ENCODE measurements at places on chromosomes 3 and 15.
A peak's percentile ranks its signal among the peaks of the same experiment; 100 is the strongest.

DNA sequence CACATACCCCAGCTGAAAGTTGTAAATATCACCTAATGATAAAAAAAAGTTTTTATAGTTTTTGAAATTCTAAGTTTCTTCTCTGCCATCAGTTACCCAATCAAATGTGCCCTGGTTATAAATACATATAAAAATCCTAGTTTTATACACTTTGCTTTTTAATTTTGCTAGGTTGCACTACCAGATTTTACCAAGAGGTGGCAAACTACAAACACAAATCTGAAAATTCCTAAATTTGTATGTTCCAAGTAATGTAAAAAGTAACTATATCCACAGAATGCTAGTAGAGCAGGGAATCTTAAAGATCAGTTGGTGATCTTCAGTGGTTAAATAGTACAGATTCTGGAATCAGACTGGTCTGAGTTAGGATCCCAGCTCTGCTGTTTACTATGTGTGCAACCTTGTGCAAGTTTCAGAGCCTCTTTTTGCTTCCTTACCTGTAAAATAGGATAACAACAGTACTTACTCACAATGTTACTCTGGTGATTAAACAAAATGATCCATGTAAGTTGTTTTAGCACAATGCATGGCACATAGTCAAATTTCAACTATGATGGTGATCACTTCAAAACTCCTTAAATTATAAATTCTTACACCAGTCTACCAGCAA is 11.0 kb downstream of the TRPM7 start:
- peak; percentile 36 for DNase-seq

GRCh38 chr15:62071711-62072308 is 5.0 kb downstream of the C2CD4A start:
- peak; percentile 29 for DNase-seq

DNA sequence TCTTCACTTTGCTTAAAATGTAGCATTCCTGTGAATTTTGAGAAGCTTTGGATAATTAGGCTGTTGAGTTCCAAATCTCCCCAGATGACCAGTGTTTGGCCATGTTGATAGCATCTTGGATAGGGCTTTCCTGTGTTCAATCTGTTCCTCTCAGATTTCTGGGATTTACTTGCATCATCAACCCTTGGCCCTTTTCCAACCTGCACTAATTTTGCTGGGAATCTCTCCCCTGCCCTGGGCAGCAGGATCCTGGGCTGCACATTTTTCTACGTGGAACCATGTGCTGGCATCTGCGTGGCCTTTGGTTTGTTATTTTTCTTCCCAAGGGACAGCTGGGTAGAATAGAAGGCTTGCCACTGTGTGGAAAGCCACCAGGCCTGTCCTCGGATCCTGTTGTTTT is 75.4 kb upstream of the PLXNA1 start:
- DNase-seq: no peak

- DNase-seq: no peak
Measured at GRCh38 chr3:128073185-128073725, 21.0 kb downstream of the SEC61A1 start.

GRCh38 chr15:70815604-70816003 is 38.4 kb downstream of the LARP6 start:
- no peak for DNase-seq

- DNase-seq: no peak
Measured at GRCh38 chr3:141279077-141279967, 47.7 kb downstream of the PXYLP1 start.

DNA sequence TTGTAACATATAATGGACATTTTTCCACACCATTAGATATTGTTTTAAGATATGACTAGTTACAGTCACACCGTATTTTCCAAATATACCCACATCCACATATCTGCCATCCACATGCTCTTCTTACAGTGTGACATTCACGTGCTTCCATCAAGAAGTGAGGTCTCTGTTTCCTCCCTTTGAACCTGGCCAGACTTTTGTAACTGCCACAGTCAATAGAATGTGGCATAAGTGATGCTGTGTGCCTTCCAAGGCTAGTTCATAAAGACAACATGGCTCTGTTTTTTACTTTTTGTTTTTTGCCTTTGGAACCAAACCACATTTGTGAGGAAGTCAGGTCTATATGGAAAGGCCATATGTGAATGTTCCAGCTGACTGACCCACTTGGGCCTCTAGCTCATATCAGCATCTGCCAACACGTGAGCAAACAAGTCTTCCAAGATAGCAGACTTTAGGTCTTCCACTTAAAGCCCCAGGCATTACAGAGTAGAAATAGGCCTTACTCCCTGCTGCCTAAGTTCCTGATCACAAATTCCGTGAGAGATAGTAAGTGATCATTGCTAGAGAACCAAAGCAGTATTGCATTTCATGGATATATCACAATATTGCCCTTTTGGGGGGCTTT is 27.1 kb downstream of the EIF1B start:
- DNase-seq: no peak

- DNase-seq: no peak
Measured at GRCh38 chr3:102193255-102193654, 241.6 kb upstream of the ZPLD1 start.

GRCh38 chr3:157618075-157618760 is 115.0 kb upstream of the VEPH1 start:
- DNase-seq: no peak

DNA sequence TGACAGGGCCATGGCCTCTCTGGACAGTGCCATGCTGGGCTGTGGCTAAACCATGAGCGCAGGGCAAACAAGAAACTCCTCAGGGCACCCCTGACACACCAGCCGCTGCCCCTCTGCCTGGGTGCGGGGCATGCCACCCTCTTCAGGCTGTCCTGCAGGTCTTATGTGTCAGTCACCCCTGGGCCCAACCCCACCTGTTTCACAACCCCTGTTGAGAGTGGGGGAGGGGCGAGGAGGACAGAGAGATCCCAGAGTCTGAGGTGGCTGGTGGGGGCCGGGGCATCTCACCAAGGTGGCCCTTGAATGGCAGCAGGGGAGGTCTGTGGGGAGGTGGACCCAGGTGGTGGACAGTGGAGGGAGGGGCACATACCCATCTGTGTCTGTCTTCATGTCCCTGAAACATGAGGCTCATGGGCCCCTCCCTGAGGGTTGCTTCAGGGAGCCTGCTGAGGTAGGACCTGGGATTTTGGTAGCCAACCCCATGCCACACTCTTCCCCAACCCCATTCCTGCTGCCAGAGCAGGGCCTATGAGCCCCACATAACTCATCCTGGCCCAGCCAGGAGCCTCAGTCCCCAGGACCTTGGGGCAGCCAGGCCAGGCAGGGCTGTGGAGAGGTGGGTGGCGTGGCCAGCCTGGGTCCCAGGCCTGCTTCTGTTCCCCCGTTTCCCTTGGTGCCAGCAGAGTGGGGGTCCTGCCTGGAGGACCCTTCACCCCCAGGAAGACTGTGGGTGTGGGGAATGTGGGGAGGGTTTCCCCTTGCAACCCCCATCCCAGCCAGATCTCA is 1.7 kb upstream of the STAB1 start:
- no peak for DNase-seq

DNA sequence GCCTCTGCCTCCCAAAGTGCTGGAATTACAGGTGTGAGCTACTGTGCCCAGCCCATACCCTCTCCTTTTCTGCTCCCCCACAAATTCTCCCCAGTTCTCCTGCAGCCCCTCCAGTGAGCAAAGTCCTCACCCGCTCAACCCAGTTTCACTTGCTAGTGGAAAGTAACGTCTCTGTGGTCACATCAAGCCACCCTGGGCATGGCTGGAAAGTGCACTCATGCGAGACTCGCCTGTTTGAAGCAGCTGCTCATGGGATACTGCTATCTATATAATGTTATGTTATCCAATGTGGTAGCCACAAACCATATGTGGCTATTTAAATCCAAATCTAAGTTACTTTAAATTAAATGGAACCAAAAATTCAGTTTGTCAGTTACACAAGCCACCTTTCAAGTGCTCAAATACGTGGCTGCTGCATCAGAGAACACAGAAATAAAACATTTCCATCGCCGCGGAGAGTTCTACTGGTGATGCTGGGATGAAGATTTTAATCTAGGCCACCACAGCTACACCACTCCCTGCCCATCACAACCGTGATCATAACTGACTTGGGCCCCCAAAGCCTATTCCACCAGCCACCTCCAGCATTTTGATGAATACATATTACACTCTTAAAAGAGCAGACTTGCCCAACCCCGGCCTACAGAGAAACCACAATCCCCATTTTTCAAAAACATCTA is 119.4 kb downstream of the LIPC start:
- DNase-seq: peak; percentile 5

DNA sequence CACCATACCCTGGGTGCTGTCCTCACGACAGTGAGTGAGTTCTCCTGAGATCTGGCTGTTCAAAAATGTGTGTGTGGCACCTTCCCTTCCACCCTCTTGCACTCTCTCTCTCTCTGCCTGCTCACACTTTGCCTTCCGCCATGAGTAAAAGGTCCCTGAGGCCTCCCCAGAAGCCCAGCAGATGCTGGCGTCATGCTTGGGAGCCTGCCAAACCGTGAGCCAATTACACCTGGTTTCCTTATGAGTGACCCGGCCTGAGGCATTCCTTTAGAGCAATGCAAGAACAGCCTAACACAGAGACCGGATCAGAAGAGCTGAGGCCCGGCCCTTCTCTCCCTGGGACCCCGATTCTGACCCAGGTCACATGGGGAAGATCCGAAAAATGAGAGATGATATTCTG is 15.4 kb downstream of the TMEM44 start:
- no peak for DNase-seq
